Heart left ventricle (tissue), 16 donors: ENCODE measurements at places on chromosomes 7 and 10. TPM values are rescaled to one million over a fixed set of nuclear protein-coding genes. Genes with fewer than 3 reads are reported as not detected.

The WDR86 gene
- total RNA-seq = 0.52 TPM

The SNX10 gene
- total RNA-seq = 0.72 TPM

GRCh38 chr10:98217801-98218200 is 50.2 kb downstream of the LOXL4 start:
- DNase-seq = no peak

DNA sequence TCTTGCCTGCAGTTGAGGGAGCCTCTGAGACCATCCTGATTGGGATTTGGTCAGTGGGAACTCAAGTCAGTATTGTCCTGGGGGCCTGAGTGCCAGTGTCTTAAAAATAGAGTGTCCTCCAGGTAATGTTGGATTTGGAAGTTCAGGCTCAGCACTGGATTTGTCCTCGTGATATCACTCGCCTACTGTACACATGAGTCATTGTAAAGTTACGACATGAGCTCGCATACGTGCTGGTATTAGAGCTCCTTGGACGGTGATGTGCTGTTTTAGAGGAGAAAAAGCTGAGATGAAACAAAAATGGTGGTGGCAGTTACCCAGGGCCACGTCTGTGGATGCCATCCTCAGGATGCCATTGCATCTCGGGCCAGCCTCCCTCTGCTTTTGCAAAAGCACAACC is 78.2 kb downstream of the MGMT start:
- no peak for DNase-seq

DNA sequence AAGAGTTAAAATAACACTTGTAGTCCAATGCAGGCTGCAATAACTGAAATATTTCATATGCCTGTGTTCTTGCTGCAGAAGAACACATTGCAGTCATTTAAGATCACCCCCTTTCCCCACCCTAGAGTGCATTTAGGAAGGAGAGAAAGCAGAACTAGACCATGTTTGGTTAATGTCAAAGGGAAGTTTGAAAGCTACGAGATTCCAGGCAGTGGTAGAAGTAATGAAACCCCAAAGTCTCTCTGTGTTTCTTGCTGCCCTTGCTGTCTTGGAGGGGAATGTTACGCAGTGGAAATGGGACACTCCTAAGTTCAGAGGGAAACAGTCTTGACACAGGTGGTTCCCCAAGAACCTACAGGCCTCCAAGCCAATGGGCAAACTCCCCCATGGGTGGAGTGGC is 242.9 kb downstream of the PTEN start:
- no peak for DNase-seq

GRCh38 chr7:66110856-66111255 is 3.8 kb upstream of the CRCP start:
- DNase-seq = no peak

GRCh38 chr10:122029499-122030199 is 40.7 kb downstream of the TACC2 start:
- DNase-seq = peak; percentile 62
